NCI-H2029 (cell line): ENCODE measurements at places on chromosomes 13 and 19.
A peak's percentile ranks its signal among the peaks of the same experiment; 100 is the strongest.

GRCh38 chr19:47623151-47623920 is 14.4 kb downstream of the BICRA start:
- DNase-seq, result no peak

DNA sequence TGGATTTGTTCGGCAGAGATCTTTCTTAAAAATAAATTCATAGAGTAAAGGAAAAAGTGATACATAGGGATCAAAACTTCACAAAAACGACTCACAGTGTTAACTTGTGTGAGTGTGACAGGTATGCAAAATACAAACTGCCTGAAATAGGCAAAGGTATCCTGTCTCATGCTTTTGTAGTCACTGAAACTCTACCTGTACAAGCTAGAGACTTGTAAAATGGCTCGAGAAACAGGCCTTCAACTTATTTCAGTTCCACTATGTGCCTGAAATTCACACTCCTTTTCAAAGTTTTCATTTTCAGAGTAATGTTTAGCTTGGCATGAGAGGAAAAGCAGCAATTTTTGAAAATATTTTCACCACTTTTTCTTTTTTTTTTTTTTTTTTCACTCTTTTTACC is 290.4 kb downstream of the DIAPH3 start:
- DNase-seq, result no peak

DNA sequence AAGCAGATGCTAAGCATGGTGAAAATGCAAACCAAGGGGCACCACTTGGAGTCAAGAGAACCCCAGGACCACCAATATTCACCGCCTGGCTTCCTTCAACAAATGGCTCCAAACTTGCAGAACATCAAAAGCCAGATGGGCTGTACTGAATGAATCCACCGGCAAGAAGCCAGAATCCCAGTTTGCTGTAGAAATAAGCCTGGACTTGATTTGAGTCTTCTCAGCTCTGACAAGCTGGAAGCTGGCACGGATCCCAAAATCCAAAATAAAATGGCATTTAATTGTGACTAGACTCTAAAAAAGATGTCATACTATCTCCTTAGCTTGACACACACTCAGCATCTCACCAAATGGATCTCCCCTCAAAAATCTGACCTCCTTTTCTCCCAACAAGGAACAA is 11.9 kb downstream of the EFNB2 start:
- no peak for DNase-seq

DNA sequence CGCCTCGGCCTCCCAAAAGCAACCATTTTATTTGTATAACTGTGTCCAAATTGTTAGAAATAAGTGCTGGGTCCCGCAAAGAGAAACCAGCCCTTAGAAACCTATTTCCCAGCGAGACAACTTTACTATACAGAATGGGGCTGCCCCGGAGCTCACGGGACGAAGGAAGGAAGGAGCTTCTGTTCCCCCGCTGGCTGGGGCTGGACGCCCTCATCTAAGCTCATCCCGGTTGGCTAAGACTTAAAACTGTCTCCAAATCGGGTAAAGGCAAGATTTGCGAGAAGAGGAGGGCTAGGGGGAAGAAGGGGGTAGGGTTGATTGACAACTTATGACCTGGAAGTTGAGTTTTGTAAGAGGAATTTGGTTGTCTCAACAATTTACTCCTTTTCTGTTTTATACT is 12.3 kb upstream of the BSG start:
- no peak for DNase-seq

DNA sequence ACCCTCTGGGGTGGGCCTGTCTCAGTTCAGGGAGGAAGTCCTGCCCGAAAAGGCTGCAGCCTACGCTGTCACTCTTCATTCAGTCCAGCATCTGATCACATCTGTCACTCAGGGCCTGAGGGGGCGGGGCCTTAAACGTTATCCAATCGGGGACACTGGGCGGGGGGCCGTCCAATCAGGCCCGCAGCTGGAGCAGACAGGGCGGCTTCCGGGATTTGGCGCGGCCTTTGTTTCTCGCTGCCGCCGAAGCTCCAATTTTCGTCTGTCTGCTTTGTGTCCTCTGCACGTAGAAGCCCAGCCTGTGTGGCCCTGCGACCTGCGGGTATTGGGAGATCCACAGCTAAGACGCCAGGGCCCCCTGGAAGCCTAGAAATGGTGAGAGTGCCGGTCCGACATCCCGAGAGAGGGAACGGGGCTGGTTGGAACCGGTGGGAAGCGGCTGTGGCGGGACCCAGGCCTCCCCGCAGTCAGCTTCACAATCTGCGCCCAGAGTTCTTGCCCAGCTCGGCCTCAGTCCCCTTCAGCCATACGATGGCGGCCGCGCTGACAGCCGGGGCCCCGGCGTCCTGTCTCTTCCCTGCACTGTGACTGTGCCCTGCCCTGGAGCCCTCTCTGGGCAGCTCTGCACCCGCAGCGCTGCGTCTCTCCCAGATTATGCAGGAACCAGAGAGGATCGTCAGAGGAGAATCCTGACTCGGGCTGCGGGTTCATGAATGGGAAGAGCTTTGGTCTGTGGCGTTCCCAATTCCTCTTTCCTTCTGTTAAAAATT is at the start of gene ZNF730:
ZNF730 (plus strand) TSS at position 224 of the 770 bp plus-strand sequence; CDS start at position 373, 149 bp downstream.
- DNase-seq, result peak; percentile 82
